ENCODE measurements at places on chromosomes 4 and X.

- DNase-seq, result no peak
Measured at GRCh38 chr4:125481334-125482045, 166.7 kb downstream of the FAT4 start.

DNA sequence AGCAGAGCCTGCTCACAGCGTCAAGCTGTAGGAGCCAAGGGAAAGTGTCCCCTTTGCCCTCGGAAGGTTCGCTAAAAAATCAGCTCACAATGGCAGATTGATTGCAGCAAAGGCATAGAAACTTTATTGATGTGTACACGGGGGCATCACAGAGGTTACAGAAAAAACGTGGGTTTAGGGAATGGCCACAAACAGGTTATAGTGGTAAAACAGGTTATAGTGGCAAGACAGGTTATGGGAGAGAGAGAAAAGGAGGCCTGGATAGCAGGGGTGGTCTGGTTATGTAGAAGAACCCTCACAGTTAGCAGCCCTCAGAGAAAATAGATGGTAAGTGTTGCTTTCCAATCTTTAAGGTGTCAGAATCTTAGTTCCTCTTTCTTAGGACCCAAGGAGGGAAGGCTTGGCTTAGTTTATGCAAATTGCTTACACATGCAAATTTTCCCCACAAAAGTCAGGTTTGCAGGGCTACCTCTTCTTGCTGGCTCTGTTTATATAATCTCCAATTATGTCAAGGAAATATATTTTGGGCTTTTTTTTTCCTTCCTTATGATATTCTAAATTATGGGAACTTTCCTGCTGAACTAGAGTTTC, 113.7 kb downstream of the BMP15 start:
- no peak for DNase-seq

- no peak for DNase-seq
Measured at GRCh38 chr4:121711263-121712000, 14.7 kb upstream of the ANXA5 start.

DNA sequence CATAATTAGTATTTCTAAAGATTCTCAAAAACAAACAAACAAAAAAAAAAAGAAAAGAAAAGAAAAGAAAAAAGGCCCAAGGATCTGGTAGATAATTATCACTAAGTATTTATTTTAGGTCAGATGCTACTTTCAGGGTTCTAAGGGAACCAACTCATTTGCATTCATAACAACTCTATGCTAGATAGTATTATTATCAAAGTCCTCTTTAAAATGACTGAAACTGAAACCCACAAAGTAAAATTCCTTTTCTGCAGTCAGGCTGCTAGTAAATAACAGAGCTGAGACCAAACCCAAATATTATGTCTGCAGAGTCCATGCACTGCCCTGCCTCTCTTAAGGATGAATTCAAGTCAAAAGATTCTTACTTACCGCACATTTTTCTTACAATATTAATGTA, 38.3 kb upstream of the MAPK10 start:
- no peak for DNase-seq

DNA sequence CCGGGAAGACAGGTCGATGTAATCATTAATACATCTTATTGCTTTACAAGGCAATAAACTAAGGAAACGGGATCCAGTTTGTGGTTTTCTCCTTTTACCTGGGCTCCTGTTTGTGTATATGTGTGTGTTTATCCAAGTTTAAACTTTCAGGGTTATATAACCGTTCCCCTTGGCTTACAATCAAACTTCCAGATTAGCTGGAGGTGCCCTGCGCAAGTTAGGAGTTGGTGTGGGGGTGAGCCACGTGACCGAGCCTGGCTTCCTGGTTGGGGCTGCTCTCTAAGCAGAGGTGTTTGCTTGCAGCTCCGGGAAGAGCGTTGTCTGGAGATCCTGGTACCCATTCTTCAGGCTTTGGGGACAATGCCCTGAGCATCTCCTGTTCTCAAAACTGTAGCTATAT, 129.2 kb downstream of the FHDC1 start:
- no peak for DNase-seq

GRCh38 chrX:102651242-102652011, at the start of gene GPRASP1:
Gene GPRASP1, plus strand, starts transcription at chrX:102651483. Its CDS starts 2,431 bp downstream, at chrX:102653914.
- DNase-seq, result peak; percentile 41

DNA sequence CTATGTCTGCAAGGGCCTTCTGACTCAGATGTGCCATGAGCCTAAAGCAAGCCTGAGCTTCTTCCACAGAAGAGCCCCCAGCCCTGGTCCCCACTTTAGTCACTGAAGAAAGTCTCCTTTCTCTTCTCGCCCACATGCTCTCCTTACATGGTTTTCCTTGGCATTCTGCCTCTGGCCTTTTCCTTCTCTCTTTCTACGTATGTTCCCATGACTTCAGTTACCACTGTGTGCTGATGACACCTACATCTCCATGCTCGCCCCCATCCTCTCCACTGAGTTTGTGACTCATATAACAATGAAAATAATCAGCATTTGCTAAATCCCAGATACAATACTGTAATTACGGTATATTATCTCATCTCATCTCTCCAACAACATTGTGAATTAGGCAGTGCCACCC, 149.3 kb downstream of the AMMECR1 start:
- DNase-seq, result no peak

DNA sequence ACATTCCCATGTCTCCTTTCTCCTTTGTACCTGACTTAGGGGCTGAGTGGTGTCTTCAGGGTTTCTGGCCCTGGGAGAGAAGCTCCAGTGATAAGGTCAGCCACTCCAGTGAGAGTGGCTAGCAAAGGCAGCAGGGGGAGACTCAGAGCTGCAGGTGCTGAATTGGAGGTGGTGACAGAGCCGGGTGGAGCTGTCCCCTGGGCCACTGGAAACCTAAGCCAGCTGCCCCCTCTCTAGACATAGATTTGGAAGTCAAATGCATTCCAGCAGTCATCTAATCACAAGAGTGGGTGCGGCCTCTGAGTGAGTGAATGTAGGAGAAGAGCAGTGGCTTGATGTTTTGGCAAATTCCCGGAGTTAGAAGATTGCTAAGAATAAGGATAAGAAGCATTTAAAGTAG, 28.5 kb downstream of the TRIM2 start:
- DNase-seq, result no peak

- DNase-seq, result no peak
Measured at GRCh38 chr4:40990899-40991265, 223.5 kb downstream of the APBB2 start.

- DNase-seq, result no peak
Measured at GRCh38 chr4:144181391-144181790, 40.9 kb upstream of the GYPA start.

DNA sequence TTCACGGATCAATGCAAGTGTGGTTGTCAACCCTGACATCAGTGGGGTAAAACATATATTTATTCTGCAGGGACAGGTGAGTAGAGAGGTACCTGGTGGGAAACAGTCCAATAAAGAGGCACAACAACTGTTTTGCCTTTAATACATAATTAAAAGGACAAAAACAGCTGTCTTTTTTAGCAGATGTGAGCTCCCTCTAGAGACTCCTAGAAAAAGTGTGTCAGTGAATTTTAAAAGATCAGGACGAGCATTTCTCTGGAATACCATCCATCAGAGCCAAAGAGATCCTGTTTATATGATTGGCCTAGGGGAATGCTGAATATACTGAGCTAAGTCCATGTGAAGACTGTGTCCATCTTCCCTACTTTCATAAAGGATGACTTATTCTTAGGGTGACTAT, 58.3 kb downstream of the TMEM144 start:
- no peak for DNase-seq

DNA sequence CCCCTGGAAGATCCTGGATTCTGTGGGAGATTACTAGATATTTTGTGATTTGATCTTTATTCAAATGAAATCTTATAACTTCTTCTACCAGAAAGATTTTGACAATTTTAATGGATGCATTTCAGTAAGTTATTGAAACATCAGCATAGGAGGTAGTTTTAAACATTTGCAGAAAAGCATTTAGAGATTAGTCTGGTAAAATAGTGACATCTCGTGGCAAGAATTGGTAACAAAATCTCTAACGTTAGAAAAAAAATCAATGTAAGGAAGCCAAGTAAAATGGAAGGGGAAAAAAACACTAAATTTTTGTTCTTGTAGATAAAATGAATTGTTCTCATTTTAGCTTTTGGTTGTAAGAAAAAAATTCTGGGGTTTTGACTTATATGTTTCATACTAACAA, 73.3 kb downstream of the TASL start:
- DNase-seq, result no peak

DNA sequence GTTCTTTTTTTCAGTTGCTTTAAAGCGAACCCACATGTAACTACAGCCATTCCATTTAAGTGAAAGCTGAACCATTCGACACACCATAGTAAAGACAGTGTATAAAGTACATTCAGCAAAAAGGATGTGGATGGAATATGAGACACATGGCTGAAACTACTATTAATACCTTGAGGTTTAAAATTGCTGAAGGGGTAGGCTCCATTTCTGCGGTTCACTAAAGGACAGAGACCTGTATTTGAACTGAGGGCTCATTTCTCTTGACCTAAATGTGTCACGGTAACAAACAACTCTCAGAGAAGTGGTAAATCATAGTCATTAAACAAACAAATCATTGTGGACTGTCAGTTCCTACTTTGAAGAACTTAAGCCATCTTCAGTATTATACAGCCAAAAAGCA, 1085.6 kb upstream of the TENM3 start:
- DNase-seq, result no peak

GRCh38 chr4:38046727-38047489, 86.7 kb downstream of the PTTG2 start:
- DNase-seq, result peak; percentile 5

DNA sequence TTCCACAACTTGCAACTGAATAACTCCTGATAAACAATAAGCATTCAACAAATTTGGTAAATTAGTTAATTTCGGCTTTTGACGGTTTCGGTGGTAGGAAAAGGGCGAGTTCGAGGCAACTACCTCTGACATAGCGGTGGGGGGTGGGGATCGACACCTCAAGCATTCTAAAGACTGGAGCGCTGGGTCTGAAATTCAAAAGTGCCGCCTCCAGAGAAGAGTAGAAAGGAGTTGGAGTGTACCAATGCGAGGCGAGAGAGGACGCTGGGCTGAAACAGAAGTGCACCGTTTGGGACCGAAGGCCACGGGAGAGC, 725 bp downstream of the SMC1A start:
- peak; percentile 59 for DNase-seq

DNA sequence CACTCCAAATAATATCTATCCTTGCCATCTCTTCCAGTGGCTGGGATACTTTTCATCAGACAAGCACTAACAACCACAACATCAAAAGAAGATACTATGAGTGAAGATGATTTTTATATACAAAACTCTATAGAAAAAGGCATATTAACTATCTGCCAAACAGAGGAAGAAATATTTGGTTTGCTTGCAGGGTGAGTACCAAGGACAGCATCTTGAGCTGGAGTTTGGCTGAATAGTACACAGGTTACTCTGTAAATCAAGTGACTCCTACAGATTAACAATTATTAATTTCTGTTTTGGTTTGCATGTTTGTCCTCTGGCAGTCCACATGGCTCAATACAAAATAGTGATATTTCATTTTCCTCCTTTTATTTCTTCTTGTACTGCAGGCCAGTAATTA, 248.0 kb downstream of the RBMX2 start:
- no peak for DNase-seq

- no peak for DNase-seq
Measured at GRCh38 chr4:71052034-71052433, 58.6 kb downstream of the DCK start.

- no peak for DNase-seq
Measured at GRCh38 chr4:12173496-12173895, 744.8 kb upstream of the HS3ST1 start.

DNA sequence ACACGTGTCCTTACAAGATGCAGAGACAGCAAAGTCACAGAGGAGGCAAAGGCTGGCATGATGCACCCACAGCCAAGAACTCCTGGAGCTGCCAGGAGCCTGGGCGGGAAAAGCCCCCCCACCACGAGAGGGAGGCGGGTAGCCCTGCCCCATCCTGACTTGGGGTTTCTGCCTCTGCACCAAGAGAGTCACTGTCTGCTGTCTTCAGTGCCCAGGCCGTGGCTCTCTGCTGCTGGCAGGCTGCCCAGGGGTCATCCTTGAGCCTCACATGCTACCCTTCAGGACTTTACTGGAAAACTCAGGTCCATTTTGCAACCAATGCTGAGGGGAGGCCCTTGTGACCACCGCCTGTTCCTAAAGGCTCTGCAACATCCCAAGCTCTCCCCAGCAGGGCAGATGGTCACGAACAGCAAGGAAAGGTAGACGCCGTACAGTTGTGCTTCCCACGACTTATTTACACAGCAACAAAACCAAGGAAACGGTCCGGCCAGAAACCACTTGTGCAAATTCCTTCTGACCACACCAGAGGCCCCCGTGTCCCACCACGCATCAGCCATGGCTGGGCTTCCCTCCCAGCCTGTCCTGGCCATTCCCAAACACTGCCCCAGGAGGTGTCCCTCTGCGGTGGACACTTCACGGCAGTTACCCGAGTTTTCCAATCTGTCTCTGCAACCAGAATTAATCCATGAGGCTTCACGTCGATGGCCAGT, 56.9 kb downstream of the ACOX3 start:
- DNase-seq, result no peak

- no peak for DNase-seq
Measured at GRCh38 chr4:124279741-124280140, 432.8 kb downstream of the ANKRD50 start.

DNA sequence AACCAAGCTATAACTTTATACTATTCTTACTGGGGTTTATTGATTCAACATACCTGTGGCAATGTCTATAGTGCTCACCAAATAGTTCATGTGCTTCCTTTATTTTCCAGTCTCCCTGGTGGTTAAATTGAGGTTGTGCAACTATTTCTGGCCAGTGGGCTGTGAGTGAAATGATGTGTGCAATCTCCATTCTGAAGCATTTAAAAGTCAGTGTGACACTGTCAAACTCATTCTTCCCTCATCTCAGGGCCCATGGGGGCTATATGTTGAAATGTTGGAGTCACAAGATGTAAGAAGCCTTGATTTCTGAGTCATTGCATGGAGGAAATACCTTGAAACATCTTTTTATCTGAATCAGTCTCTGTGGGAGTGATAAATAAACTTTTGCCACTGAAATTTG, 414.3 kb upstream of the RPS6KA3 start:
- no peak for DNase-seq

GRCh38 chr4:88185906-88186305, 27.5 kb upstream of the ABCG2 start:
- no peak for DNase-seq

- no peak for DNase-seq
Measured at GRCh38 chrX:105646592-105647372, 175.6 kb upstream of the NRK start.

DNA sequence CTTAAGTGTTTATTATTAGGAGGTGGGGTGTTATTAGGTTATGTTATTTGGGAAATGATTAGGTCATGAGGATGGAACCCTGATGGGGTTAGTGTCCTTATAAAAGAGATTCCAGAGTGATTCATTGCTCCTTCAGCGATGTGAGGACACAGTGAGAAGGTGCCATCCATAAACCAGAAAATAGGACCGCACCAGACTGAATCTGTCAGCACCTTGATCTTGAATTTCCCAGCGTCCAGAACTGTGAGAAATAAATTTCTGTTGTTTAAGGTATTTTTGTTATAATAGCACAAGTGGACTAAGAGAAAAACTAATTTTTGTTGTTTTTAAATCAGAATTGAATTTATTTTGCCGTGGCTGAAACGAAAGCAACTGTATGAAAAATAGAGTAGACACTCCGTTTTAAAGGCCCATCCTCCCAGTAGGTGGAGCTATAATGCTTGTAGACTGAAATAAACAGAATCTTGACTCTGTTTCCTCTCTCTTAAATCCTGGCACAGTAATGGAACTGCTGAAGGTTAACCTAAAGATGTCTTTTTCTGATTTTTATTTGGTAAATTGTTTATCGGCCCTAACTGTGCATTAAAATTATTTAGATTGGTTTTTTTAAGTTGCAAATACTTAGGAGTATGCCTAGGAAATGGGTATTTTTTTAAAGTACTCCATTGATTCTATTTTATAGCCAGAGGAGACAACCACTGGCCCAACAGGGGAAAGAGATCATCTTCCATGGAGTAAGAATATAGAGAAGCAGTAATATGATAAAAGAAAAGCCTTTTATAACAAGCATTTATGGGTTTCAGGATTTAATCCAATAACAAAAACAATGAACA, 133.2 kb upstream of the ADAMTS3 start:
- DNase-seq, result peak; percentile 1

Measured in NCI-H1436 (cell line).